ENCODE measurements at places on chromosomes 6 and 20.

GRCh38 chr6:67541586-67541985 is 1093.5 kb upstream of the ADGRB3 start:
- DNase-seq: no peak

DNA sequence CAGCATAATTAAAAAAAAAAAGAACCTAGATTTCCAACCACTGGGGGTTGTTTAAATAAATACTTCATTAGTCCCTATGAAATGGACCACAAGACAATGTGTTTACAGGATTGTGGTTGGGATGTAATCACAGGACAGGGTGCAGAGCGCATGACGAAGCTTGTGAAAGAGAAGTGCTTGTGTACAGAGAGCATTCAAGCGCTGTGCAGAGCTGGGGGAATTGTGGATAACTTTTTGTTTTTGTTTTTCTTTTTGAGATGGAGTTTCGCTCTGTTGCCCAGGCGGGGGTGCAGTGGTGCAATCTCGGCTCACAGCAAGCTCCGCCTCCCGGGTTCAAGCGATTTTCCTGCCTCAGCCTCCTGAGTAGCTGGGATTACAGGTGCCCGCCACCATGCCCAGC is 22.3 kb downstream of the LAMA5 start:
- DNase-seq: no peak

- no peak for DNase-seq
Measured at GRCh38 chr20:8424010-8424409, 291.9 kb downstream of the PLCB1 start.

- DNase-seq: no peak
Measured at GRCh38 chr6:145839653-145840052, 25.1 kb upstream of the FBXO30 start.

- no peak for DNase-seq
Measured at GRCh38 chr20:32626859-32627636, 41.9 kb upstream of the NOL4L start.

DNA sequence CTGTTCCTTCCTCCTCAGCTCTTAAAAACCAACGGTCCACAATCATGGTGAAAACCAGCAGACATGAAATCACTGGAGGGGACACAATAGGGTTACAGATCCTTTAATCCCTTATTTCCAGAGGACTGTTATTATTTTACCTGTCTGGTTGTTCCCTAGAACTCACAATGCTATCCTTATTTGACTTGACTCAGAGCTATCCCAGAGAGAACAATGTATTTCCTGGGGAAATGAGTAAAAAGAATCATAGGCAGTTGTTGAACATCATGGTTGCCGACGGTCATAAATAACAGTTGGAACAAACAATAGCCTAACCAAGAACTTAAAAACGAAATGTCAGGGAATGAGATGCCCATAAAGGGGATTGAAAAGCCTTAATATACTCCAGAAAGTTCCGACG is 9.3 kb downstream of the OR2H1 start:
- no peak for DNase-seq

- DNase-seq: no peak
Measured at GRCh38 chr20:63072231-63072791, 65.5 kb upstream of the BHLHE23 start.

Data from stimulated activated CD4-positive, alpha-beta T cell treated with anti-CD3 and anti-CD28 coated beads, Interleukin-2, amount 100 ng/mL, for 4 hours (primary cell).